Stromal cell of bone marrow (primary cell): ENCODE measurements at places on chromosomes 11 and 22.
A peak's percentile ranks its signal among the peaks of the same experiment; 100 is the strongest.

DNA sequence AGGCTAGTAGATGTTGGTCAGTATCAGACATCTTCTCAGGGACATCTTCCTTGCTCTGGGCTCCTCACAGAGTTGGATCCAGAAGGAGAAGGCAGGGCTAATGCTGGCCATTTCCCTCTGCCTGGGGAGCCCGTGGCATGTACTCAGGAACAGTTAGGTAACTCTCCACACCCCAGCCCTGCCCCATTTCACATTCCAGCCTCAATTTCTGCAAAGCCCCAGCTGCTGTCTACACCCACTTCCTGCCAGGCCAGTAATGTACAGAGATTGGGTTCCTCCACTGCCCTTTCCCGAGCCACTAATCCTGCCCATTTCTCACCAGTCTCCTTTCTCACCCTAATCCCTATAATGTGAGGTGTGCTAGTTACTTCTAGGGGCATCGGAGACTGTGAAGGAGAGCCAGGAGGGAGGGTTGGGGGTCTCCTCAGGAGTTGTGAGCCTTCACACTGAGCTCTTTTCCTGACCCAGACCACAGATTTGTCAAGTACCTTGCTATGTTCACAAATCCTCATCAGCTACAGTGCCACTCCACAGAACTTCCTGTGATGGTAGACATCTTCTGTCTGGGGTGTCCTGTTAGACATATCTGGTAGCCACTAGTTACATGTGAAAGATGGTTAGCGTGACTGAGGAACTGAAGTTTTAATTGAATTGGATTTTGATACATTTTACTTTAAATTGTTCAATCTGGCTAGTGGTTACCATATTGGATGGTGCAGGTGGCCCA is 1.3 kb upstream of the SEC14L3 start:
- DNase-seq, result no peak

- DNase-seq, result no peak
Measured at GRCh38 chr11:95796501-95796900, 6.2 kb downstream of the CEP57 start.

DNA sequence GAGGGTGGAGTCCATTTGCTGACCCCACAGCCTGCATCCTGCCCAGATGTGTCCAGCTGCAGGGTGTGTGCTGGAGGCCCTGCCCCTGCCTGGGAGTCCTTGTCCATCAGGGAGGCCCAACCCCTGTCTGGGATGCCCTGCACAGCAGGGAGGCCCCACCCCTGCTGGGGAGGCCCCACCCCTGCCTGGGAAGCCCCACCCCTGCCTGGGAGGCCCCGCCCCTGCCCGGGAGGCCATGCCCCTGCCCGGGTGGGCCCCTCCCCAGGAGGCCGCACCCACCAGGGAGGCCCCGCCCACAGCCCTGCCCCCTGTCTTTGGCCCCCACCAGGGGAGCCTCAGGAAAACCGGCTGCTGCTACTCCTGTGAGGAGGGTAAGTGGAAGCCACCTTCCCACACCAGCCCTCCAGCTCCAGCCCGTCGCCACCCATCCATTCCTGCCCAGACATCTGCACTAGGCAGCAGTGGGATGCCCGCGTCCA is 37.2 kb downstream of the MUC5B start:
- no peak for DNase-seq

GRCh38 chr11:61120706-61121191 is 18.5 kb downstream of the CD5 start:
- peak; percentile 12 for DNase-seq

DNA sequence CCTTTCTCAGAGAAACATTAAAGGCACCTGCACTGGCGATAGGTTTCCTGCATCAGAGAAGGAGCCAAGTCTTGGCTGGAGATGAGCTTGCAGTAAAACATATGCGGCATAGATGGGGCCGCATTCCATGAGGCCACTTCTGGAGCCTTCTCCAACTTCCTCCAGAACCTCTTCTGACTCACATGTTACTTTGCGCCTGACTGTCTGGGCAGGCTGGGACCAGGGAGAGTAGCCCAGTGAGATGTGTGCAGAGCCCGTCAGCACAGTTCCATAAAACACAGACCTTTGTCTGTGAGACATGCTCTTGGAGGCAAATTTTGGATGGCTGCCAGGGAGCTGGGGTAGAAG is 55.4 kb upstream of the BID start:
- DNase-seq, result no peak

- DNase-seq, result no peak
Measured at GRCh38 chr11:128618603-128619002, 31.2 kb upstream of the ETS1 start.

DNA sequence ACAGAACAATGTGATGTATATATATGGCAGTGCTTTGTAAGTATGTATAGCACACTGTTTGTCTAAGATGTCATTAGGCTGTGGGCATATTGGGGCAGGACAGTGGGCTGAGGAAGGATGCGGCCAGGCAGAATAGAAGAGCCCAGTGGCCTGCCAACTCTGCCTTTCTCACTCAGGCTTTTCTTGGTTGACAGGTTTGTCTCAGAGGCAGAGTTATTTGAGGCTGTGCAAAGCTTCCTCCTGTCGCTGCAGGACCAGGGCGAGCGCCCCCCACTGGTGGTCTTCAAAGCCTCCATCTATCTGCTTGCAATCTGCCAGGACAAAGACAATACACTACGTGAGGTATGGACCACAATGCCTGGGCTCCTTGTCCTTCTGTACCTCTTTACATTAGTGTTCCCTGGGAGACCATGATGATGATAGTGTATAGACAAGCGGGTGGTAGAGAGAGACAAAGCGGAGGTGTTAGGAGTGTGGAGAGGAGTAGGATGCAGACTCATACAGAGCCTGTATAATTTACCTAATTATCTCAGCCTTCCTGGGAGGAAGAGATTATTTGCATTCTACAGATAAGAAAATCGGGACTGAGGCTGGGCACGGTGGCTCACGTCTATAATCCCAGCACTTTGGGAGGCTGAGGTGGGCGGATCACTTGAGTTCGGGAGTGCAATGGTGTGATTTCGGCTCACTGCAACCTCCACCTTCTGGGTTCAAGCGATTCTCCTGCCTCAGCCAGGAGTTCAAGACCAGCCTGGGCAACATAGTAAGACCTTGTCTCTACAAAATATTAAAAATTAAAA is 37.3 kb upstream of the CCDC134 start:
- no peak for DNase-seq

DNA sequence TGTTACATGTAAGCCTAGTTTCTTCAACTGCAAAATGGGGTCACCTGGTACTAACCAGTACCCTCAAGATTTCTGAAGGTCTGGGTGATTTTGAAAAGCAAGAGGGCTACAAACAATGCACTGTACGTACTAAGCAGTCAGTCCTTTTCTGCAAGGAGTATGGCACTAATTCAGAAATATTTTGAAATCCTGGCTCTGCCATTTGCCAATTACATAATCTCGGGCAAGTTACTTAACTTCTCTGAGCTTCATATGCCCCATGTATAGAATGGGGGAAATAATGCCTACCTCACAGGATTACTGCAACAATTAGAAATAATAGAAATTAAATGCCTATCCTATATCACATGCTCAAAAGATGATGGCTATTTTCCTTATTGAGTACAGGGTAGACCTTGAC is 60.7 kb upstream of the CCDC89 start:
- no peak for DNase-seq

- no peak for DNase-seq
Measured at GRCh38 chr11:13698132-13698531, 29.7 kb downstream of the FAR1 start.

GRCh38 chr11:1163911-1164735 is 6.4 kb downstream of the MUC5AC start:
- DNase-seq, result no peak

GRCh38 chr11:132332521-132332920 is 962.1 kb downstream of the NTM start:
- DNase-seq, result no peak

DNA sequence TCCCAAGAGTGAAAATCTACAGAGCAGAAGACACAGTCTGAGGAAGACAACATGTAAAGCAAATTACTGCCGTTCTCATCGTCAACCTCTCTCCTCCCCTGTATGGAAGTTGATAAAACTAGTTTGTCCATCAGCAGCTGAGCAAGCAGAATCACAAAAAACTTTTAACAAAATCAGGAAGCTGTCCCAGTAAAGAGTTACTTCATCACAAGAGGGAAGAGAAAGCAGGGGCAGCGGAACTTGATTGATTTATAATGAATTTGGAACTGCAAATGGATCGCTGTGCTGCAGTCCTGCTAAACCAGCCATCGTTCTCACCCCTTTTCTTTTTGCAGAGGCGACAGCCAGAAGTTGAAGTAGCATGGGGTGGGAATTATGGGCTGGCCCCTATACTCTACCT is 13.7 kb upstream of the UCP3 start:
- no peak for DNase-seq

DNA sequence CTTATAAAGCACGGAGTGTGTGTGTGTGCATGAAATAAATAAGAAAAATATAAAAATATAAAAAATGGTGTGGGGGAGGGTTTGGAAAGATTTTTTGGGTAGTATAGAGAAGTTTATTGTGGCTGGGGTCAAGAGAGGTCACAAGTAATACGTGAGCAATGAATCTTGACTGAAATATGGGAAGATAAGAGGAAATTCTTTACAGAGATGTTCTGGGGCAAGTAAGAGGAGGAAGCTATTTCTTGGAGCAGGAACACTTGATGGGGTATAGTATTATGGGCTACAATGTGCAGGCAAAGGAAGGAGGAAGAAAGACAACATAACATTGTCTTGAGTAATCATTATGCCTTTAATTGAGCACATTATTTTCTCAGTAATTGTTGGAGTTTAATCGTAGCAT is 2.1 kb downstream of the HBD start:
- DNase-seq, result no peak

- DNase-seq, result no peak
Measured at GRCh38 chr11:119617340-119617713, 111.7 kb downstream of the NECTIN1 start.

GRCh38 chr22:32809786-32810554 is 8.5 kb downstream of the TIMP3 start:
- no peak for DNase-seq

DNA sequence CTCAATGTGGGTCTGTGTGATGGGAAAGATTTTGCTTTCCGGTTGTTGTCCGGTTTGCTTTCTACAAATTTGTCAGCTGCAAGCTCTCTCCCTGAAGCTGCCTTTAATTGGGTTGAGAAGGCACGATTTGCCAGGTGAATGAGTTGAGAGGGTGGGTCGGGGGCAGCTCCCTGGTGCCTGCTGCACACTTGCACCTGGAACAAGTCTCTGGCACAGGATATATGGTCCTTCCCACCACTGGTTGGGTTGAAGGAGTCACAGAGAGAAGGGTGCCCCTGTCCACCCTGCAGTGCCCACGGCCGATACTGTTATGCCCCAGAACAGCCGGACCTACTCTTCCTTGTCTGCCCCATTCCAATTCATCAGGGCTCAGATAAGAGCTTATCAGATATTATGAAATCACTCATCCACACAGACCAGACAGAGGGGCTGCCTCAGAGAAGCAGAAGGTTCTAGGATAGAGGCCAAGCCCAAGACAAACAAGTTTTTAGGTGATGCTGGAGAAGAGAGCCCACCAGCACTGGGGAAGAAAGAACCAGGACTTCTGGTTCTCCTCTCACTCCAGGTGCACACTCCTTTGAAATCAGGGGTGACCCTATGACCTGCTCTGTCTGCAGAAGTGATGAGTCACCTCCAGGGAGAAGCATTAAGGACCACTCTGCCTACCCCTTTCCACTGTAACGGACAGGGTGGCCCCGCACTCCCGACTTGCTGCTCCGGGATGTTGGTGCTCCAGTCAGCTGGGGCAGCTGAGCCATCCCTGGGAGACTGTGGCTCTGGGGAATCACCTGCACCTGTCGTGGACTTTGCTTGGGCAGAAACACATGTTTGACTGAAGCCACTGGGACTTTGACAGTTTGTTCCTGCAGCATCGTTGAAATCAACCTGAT is 45.3 kb downstream of the RTL6 start:
- no peak for DNase-seq

- no peak for DNase-seq
Measured at GRCh38 chr11:77223797-77224196, 77.7 kb downstream of the GDPD4 start.

DNA sequence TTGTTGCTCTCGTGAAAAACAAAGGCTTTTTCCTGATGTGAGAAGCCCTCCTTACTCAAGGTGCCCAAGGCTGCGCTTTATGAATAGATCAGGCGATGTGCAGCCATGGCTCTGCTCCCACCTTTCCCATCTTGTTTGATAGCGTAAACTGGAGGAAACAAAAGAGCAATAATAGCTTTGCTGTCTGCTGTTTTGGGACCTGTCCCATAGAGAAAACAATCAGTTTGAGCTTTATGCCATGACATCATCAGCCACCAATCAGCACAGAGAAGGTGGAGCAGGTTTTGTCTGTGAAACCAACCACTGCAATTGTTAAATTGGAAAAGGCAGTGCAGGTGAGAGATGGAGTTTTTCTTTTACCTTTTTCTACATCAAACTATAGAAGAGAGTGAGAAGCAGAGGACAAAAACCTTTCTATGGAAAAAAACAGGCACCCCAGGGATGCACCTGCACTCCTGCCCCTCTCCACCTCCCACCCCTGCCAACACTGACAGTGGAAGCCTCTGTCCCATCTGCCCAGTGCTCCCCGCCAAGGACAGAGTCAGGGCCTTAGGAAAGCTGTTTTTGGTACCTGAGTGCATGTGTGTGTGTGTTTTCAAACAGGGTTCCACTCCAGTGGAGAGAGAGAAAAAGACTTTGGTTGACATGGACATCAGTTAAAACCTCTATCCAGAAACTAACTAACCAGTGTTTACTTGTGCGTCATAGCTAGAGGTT is 80.7 kb downstream of the MICAL3 start:
- DNase-seq, result no peak

DNA sequence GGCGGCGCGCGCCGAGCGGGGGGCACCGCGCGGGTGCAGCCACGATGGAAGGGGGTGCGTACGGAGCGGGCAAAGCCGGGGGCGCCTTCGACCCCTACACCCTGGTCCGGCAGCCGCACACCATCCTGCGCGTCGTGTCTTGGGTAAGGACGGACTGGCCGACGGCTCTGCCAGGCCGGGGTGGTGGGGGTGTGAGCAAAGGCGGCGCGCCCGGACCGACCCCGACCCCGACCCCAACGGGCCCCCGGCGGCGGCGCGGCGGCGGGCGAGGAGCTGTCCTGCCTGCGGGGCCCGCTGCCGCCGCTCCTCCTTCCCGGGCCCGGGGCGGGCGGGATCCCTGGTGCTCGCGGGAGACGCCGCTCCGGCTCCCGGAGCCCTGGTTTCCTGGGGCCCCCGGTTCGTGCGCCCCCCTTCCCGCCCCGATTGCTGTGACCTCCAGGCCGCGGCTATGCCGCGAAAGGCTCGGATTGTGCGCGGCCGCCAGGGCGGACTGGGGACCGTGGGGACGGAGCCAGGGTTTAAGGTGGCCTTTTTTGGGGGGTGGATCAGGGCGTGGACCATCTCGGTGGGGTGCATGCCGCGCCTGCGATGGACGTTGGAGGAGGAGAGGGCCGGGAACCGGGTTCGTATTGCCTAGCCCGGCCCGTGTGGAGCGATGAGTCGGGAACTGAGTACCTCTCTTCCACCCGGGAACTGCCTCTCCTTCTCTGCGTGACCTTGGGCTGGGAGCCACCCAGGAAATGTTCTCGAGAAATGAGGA is at the start of gene SYNGR1:
TSS of gene SYNGR1 (plus strand) at position 25 of the 760 bp plus-strand sequence. CDS start at position 45, 20 bp downstream.
- no peak for DNase-seq

DNA sequence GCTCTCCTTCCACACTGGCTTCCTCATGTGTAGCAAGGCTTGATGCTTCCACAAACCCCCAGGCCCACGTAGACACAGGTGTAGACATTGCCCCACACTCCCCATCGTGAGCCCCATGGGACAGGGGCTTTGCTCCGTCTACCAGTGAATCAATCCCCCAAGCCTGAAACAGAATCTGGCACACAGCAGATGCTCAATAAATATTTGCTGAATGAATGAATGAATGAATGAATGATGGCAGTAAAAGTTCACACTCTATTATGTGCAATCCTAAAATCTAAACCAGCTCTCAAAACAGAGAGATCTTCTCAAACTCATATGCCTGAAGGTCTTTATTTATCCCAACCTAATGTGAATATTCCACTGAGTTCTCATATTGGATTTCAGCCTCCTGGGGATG is 69.9 kb downstream of the MN1 start:
- DNase-seq, result no peak
